Cardiac septum (tissue), 1 donor: ENCODE measurements at places on chromosomes 4 and X. TPM values are rescaled to one million over a fixed set of nuclear protein-coding genes. Genes with fewer than 3 reads are reported as not detected.

The TDO2 gene
- 0.13 TPM for total RNA-seq

The ASMT gene
- total RNA-seq, result not detected

The GYPB gene
- total RNA-seq, result 0.86 TPM

The ALAS2 gene
- 5.6 TPM for total RNA-seq

The BEND2 gene
- 0.24 TPM for total RNA-seq

The MAGEA6 gene
- not detected for total RNA-seq

- no peak for DNase-seq
These were observed 84.4 kb upstream of the PHOX2B start for GRCh38 chr4:41832961-41833360.

GRCh38 chr4:149896432-149896831 is 80.8 kb upstream of the IQCM start:
- no peak for DNase-seq

- DNase-seq, result no peak
These were observed 58.3 kb downstream of the PCGF3 start for GRCh38 chr4:763922-764321.

GRCh38 chr4:140267576-140267975 is 105.9 kb upstream of the SCOC start:
- DNase-seq, result no peak

- DNase-seq, result no peak
These were observed 591.9 kb downstream of the TECRL start for GRCh38 chr4:63817196-63817865.

- DNase-seq, result no peak
These were observed 83.6 kb upstream of the TTC29 start for GRCh38 chr4:147029296-147029695.
